CD4-positive, alpha-beta T cell treated with Interleukin-15 for 1 hour (primary cell): ENCODE measurements at places on chromosomes 5 and 9.

GRCh38 chr5:137639645-137640044, 96.2 kb downstream of the KLHL3 start:
- no peak for DNase-seq

- DNase-seq: no peak
Measured at GRCh38 chr9:37925786-37926736, 22.1 kb upstream of the SLC25A51 start.

DNA sequence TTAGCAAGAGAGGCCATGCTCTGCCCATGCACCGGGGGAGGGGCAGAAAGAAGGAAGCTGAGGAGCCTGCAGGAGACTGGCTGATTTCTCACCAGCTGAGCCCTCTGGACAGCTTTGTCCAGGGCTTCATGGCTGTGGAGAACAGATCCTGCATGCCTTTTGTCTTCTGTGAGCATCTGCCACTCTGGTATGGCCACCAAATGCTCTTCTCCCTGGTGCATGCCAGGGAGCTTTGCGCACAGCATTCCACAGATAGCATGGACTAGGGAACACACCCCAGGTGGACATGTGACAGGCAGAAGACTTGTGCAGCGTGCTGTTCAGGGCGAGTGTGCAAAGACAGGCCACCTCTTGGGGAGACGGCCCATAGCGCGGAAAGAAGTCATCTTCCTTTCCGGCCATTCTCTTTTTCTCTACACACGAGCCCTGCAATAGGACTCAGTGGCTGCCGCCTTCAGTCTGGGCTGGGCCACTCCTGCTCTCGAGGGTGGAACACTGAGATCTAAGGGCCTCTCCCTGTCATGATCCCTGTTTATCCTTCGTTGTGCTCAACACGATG, 56.7 kb downstream of the GADD45G start:
- DNase-seq: no peak

DNA sequence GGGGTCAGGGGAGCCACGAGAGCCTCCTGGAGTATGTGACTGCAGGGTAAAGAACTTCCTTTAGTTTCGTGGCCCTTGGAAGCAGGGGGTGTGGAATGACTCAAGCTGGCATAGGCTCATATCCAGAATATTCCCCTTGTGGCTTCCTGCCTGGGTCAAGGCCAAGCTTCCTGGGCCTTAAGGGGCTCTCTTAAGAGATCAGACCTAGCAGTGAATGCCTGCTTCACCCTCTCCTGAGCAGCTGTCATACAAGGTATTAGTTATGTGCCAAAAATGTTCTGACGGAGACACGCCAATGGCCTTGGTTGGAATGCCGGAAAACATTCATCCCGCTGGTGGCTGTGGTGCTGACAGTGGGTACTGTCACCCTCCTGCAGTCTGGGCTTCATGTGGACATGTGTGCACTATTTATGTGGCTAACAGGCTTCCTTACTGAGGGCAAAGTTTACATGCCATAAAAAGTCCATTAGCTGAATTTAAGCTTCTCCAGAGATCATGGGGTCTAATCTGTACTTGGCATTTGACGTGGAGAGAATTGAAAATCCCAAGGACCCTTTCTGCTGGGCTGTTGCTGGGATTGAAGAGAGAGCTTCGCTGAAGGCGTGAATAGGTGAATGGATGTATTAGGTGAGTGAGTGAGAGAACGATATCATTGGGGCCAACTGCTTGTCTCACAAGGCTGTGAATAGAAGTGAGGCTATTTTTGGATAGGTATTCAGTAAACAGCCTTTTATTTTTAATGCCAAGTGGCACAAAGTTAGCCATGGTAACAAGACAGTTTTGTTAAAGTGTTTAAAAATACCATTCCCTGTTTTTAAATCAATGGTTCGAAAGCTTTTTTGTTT, 156.8 kb downstream of the MACROH2A1 start:
- DNase-seq: no peak

- no peak for DNase-seq
Measured at GRCh38 chr5:59767681-59768151, 125.8 kb downstream of the PDE4D start.

- no peak for DNase-seq
Measured at GRCh38 chr5:174503461-174504265, 220.7 kb upstream of the MSX2 start.

DNA sequence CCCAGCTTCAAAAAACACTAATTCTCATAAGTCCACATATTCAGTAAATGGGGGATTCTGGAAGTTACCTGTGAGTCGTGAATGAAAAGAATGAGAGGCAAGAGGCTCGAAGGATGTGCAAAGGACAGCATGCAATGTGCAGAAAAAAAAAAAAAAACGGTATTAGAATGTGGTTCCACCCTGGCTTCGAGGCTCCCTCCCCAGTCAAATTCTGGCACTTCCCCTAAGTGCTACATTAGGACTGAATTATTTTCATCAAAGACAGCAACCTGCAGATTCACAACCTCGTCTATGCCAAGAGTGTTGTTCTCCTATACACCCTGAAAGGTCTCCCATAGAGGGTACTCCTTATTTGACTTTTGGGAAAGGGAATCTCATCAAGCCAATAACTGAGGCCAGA, 16.5 kb downstream of the CAPSL start:
- DNase-seq: no peak

DNA sequence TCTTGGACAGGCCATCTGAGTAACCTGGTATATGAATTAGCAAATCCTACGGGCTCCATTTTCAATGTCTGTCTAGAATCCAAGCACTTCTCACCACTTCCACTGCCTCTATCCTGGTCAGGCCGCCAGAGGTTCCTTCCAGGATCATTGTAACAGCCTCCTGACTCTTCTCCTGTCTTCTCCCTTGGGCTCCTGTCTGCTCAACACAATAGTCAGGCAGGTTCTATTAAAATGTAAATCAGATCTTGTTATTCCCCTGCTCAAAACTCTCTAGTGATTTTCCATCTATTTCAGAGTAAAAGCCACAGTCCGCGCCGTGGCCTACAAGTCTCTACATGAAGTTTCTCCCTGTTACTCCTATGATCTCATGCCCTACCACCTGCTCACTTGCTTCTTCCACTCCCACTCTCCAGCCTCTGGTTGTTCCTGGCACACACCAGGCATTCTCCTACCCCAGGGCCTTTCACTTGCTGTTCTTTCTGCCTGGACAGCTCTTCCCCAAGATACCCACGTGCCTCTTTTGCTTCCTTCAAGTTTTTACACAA, 21.7 kb downstream of the ZNF366 start:
- no peak for DNase-seq

GRCh38 chr9:93007529-93008058, 50.9 kb upstream of the SUSD3 start:
- DNase-seq: no peak

DNA sequence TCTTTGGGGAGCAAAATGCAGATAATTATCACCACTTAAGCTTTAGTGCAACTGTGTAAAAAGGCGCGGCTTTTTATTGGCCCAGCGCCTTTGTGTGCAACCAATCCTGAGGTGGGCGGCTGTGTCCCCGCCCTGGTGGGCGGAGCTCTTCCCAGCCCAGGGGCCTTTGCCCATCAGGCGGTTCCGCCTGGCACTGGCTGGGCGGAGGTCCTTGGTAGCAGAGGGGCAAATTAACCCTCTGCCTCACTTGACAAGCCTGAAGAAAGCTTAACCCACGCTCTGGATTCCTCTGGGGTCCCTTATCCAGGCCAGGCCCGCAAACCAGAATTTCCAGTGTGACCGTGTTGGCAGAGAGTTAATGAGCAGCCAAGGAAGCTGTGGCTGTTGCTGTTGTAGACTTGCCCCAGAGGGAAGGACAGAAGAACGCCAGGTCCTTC, 12.8 kb upstream of the NIPAL4 start:
- no peak for DNase-seq

GRCh38 chr5:66179297-66180051, 35.4 kb downstream of the SREK1 start:
- no peak for DNase-seq

GRCh38 chr5:62922191-62922590, 343.6 kb downstream of the LRRC70 start:
- no peak for DNase-seq

DNA sequence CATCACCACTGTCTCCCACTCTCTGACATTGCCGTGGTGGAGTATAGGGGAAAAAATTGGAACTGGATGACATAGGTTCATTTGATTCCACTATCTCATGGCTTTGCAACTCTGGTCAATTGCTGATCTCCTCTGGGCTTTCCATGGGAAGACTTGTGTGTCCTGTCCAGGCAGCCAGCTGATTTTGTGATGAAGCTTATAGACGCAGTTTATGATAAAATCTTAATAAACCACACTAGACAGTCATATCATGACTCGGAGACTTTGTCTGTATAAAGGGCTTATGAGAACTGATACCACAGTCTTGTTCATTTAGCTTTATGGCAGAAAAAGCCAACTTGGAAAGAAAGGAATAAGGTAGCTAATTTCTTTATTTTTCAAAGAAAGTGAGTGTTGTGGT, 296.5 kb downstream of the MAST4 start:
- no peak for DNase-seq

GRCh38 chr9:134375430-134376385, 49.5 kb downstream of the RXRA start:
- DNase-seq: no peak

DNA sequence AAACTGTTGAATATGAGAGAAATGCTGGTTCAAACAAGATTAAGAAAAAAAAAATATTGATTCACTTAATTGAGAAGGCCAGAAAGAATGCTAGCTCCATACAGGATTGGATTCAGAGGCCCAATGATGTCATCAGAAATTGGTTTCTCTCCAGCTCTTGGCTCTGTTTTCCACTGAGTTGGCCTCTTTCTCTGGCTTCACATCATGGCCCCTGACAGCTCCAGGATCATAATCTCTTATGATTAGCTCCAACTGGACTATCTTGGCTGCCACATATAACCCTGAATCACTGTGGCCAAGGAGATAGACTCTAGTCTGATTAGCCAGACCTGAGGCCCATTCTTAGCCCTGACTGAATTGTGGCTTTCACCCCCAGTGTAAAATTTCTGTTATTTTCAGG, 244.7 kb upstream of the GRAMD2B start:
- no peak for DNase-seq
